NCI-H146 (cell line): ENCODE measurements at places on chromosomes 5 and 9.
A peak's percentile ranks its signal among the peaks of the same experiment; 100 is the strongest.

DNA sequence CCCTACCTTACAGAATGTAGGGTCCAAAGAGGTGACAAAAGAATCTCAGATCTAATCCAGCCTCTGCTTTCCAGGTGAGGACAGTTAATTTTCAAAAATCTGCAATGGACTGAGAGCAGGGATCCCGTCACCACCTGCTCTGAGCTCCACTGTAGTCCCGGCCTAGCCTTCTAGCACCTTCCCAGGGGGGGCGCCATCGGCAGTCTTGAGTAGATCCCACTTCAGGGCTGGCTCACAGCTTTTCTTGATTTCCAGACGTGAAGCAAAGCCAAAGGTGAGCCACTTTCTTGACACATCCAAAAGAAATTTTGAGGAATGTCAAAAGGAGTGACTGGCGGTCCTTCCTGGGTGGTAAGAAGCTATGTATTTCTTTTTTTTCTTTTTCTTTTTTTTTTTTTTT, 114.1 kb downstream of the SYK start:
- no peak for DNase-seq

DNA sequence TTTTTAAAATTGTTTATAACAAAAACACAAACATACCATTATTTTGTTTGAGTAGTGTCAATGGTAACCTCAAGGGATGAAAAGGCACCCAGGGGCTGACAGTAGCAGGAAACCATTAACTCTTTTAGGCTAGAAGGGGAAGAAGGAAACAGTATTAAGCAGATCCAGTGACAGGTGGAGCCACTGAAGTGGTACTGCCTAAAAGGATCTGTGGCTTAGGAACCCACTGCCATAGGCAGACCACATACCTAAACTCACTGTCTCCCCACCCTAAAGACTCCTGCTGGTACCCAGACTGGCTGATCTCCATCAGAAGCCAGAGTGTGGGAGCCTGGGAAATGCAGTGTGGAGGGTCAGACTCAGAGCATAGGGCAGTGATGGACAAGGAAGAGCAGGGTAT, 13.5 kb downstream of the RLN1 start:
- no peak for DNase-seq

GRCh38 chr9:137982200-137982599, 104.6 kb downstream of the CACNA1B start:
- no peak for DNase-seq

- DNase-seq: peak; percentile 56
These were observed 598.7 kb upstream of the SGCD start for GRCh38 chr5:155728146-155728856.

- DNase-seq: no peak
These were observed 20.7 kb upstream of the PTPN3 start for GRCh38 chr9:109518621-109519335.

- DNase-seq: no peak
These were observed 101.8 kb downstream of the BOD1 start for GRCh38 chr5:173514661-173515060.

- DNase-seq: no peak
These were observed 421.0 kb downstream of the GADD45G start for GRCh38 chr9:90025816-90026215.

GRCh38 chr9:138094028-138094427, 216.4 kb downstream of the CACNA1B start:
- DNase-seq: no peak
